ENCODE measurements at places on chromosomes 3 and 15.

GRCh38 chr3:133460809-133461208, 61.0 kb downstream of the BFSP2 start:
- no peak for DNase-seq

DNA sequence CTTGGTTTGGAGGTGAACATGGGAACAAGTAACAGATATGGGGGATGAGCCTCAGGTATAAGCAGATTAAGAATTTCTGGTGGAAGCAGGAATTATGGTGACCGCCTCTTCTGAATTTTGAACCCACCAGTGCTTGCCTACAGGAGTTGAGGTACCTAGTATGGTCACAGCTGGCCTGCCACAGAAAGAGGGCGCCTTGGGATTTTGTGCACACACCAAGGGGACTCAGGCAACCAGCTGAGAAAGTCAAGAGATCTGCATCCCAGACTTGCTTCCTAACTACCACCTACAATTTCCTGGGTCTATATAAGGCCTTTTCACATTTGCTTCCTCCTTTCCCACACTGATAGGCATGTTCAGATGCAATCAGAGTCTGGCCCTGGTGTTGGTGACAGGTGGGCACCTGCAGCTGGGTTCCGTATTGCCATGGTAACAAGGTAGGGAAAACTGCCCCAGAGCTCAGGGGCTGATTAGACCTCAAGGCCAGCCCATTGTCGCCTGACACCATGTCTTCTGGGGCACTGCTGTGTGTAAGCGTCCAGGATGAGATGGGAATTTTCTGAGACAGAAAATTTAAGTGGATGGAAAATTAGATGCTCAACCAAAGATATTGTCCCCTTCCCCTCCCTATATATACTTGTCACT, 75.9 kb upstream of the RASGRF1 start:
- no peak for DNase-seq

- no peak for DNase-seq
Measured at GRCh38 chr3:179962629-179963387, 73.9 kb downstream of the PEX5L start.

- DNase-seq: no peak
Measured at GRCh38 chr3:100099621-100100020, 14.7 kb downstream of the FILIP1L start.

DNA sequence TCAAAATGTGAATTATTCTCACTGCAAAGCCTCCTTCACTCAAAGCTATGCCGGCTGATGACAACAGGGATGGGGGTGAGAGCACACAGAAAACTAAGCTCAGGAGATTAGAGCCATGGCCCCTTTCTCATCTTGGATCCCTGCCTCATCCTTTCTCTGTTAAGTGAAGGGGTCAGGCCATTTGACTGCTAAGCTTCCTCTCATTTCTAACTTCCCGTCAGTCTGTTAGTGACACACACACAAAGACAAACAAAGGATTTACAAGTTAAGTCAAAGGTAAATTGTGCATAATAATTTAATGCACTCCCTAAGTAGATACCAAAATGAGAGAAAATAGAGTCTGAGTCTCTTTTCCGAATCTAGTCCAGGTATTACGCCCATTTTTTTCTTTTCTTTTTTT, 1.2 kb downstream of the SS18L2 start:
- DNase-seq: no peak

DNA sequence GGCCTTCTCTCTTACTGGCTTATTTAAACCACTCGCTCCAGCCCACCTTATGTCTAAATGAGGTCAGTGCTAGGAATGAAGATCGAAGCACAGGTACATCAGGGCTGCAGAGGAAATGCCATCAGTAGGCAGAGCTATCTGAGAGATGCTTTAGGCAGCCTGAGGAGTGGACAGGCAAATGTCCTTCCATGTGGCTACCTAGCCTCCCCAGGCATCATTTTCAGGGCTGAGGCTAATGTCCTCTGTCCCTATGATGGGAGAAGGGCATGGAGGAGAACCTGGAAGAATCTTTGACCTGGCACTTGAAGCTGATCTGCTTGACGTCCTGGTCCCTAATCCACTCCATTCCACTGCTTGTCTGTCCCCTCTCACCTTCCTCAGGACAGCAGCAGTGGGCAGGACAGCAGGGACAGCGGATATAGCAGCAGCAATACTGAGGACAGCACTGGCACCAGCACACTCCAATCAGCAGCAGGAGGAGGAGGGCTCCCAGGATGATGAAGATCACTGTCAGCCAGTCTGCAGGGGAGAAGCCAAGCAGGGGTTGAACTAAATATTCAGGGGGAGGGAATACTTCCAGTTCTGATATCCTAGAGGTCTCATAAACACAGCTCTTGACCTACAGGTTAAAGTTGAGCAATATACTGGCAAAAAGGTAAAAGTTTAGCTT, 21.0 kb downstream of the ILDR1 start:
- no peak for DNase-seq

GRCh38 chr15:99143242-99143641, 38.4 kb downstream of the SYNM start:
- no peak for DNase-seq

All from stimulated activated CD4-positive, alpha-beta T cell treated with anti-CD3 and anti-CD28 coated beads, TNF-alpha, amount 100 ng/mL, for 1 hour (primary cell).